ENCODE measurements at places on chromosomes 7 and 10.

GRCh38 chr7:145106001-145106400 lies 270.1 kb upstream of the TPK1 start:
- DNase-seq, result peak; percentile 5

- DNase-seq, result no peak
These were observed 50.9 kb upstream of the CDCA7L start for GRCh38 chr7:21996641-21997040.

DNA sequence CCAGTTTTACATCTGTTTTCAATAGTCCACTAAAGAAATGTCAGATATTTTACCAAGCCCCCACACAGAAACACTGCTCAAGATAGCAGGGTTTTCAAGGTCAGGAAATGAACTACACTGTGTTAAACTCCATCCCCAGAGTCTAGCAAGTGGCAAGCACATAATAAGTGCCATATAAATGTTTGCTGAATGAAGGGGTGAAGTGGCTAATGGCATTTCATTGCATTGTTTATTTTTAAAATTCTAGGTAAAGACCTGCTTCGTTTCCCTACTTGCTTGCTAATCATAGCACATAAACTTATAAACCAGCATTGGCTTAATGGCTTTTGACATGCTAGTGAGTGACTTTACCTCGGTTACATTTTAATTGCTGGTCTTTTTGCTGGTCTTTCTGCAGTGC lies 322.6 kb downstream of the GRID1 start:
- no peak for DNase-seq

DNA sequence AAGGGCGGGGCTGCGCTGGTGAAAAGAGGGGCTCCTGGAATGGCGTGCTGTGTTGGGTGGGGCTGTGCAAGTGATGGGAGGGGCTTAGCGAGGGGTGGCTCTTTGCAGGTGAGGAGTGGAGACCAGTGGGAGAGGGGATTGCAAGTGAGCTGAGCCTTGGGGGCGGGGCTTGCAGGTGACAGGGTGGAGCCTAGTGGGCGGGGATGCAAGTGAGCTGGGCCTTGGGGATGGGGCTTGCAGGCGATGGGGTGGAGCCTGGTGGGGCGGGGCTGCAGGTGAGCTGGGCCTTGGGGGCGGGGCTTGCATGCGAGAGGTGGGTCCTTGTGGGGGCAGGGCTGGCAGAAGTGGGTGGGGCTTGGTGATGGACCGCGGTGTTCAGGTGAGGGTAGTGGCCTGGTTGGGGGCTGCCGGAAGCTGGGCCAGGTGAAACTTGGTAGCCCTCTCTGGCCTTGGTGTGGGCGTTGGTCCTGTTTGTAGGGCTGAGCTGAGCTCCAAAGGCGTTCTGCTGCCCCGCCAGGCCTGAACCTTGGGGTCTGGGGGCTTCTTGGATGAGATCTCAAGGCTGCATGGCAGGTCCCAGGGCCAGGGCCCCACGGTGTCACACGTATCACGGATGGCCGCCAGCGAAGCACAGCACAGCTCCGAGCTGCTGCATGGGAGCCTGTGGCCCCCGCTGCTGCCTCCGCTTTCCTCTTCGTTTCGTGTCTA lies 743 bp upstream of the PITRM1 start:
- DNase-seq, result no peak

DNA sequence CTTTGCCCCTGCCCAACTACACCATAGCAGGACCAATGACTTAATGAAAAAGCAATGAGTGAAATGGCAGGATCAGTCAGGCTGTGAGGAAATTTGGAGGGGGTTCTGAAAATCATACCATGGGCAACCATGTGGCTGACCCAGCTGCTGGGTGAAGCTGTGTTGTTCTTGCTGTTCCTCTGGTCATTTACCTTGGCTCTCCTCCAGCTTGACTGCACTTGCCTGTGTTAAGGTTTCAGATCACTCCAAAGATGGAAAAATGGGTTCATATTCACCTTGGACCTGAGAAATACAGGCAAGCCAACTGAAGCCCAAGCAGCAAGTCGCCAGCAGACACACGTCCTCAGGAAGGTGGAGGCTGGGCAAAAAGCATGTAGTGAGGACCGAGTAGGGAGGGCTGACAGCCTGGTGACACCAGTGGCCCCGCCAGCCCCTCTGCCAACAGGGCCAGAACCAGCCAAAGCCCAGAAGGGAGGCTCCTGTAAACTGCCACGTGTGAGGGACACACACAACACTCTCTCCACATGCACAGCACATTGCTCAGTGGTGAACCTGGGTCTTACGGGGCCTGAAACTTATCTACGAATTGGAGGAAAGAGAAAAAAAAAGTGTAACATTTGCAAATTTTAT lies 40.1 kb downstream of the PARP12 start:
- DNase-seq, result no peak

DNA sequence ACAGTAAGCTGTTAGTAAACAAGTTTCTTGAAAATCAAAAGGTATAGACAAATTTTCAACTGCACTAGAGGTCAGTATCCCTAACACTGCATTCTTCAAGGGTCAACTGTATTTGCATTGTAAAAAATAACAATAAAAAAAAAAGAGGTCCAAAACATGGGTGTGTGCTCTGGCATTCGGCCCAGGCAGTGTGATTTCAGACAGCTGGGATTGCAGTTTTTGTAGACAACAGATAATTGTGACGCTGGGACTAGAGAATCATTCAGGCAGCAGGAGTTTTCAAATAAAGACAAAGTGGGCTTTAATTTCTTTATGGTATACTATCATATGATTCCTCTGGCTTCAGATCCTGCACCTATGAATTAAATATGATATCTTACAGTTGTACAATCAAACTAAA lies 543.2 kb upstream of the SEMA3D start:
- no peak for DNase-seq

DNA sequence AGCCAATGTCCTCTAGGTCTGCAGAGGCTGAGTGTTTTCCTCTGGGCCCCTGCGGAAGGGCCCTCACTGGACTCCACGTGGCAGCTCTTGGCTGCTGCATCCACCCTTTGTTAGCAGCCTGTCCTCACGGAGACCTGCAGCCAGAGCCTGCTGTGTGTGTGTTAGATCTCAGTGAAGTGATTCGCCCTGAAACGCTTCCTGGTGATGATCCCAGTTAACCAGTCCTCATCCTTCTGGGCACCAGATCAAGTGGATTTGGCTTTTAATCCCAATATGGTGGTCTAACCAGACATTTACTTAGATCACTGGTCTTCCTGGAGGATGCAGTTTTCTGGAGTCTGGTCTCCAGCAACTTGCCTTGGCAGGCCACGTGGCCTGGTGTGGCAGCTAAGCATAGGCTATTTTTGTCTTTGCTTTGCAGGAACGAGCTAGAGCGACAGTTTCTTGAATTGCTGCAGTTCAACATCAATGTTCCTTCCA lies 39.5 kb upstream of the GJD4 start:
- no peak for DNase-seq

DNA sequence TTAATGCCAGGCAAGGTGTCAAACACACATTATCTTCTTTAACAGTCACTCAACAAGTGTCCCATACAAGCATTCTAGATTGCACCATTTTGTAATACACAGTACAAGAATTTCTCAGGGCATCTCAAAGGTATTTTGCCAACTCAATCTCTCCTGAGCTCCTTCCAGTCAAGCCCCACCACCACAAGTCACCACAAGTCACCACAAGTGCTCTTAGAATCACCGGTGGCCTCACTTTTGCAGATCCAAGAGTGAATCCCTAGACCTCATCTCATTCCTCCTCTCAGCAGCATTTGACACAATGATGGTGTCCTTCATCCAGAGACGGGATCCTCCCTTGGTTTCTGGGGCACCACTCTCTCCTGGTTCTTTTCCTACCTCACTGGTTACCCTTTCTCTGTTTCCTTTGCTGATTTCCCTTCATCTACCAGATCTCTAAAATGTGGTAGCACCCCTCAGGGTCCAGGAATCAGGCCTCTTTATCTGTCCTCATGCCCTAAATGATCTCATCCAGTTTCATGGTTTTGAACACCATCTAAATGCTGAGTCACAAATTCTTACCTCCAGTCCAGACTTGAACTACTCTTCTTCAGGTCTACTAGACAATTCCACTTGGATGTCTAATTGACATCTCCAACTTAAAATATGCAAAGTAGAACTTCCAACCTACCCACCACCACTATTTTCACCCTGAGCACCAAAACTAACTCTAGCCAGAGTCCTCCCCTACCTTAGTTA lies 26.9 kb downstream of the VPS41 start:
- no peak for DNase-seq

DNA sequence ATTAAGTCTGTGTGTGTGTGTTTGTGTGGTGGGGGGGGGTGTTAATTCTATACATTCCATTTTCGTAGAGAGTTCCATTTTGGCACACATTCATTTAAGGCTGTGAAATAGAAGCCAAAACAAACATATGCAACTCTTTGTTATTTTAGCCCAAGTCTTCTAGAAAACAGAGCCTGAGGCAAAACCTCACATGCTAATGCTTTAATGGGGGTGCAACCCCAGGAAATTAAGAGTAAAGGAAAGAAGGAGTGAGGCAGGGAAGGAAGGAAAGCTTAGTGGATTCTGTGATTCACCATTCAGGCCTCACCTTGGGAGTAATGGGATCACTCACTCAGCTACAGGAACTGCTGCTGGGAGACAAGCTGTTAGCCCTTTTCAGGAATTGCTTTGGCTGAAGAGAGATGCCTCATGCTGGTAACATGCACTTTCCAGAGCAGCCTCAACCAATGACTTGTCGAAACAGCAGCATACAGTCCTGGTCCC lies 73.0 kb upstream of the CTTNBP2 start:
- no peak for DNase-seq

DNA sequence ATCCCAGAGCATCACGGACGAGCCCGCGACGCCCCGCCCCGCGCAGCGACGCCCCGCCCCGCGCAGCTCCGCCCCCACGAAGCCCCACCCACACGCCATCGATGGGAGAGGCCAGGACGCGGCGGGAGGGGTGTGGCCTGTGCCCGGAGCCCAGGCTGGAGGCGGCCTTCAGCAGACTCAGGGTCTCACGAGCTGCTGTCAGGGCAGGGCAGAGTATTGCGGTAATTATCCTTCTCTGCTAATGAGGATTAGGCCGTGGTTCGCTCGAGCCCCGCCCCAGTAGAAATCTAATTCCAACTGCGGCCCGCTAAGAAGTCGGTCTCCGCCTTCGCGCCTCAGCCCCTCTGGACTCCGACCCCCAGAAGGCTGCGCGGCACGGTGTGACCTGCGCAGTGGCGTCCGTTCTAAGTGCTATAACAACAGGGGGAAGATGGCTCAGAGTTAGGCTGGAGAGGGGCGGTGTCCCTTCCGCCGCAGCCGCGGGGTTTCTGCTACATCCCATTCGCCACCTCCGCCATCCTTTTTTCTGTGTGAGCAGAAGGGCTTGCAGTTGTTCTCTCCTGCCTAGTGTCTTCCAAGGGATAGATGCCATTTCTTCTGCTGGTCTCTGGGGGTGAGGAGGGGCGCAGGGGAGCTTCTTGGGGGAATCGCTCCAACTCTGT lies 337 bp upstream of the NT5C3A start:
- peak; percentile 89 for DNase-seq

GRCh38 chr7:3312583-3312982 lies 11.5 kb downstream of the SDK1 start:
- DNase-seq, result no peak

DNA sequence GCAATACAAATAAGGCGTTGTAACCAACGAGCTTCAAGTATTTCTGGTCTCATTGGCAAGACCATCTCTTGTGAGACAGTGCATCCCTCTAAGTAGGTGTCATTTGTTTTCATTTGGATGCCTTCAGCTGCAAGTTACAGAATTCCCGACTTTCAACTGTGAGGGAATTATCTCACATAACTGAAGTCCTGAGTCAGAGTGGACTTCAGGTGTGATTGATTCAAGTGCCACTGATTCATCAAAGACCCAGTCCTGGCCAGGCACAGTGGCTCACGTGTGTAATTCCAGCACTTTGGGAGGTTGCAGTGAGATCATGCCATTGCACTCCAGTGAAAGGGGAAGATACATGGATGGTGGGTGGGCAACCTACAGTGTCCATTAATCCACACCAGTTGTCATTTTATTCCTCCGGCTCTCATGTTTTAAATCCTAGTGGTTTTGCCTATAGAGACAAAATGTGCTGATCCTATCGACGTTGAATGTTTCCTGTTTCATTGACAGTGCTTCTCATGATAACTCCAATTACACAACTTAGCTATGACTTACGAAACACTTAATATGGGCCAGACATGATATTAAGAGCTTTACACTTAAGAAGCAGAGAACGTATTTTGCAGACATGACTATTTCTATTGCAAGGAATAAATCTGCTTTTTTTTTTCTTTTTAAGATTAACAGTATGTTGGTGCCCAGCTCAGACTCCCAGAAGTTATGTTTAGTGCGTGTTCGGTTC lies 268.0 kb downstream of the FRMD4A start:
- DNase-seq, result no peak

- no peak for DNase-seq
These were observed 96.1 kb downstream of the SH3PXD2A start for GRCh38 chr10:103759100-103759781.

DNA sequence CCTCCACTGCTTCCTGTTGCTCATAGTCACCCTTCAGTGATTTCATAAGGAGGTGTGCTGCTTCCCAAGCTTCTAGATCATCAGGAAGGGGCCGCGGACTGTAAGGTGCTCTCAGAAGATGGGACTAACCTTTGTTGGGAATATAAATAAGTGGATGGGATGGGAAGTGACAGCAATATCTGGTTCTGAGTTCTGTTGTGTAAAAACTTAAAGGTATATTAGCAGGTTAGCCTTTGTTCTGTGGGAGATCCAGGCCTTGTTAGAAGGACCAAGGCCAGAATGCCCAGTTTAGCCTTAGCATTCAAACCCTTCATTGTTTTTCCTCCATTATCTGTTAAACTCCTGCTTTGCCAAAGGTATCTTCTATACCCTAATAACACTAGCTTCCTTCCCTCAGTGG lies 12.4 kb downstream of the BUB3 start:
- no peak for DNase-seq

DNA sequence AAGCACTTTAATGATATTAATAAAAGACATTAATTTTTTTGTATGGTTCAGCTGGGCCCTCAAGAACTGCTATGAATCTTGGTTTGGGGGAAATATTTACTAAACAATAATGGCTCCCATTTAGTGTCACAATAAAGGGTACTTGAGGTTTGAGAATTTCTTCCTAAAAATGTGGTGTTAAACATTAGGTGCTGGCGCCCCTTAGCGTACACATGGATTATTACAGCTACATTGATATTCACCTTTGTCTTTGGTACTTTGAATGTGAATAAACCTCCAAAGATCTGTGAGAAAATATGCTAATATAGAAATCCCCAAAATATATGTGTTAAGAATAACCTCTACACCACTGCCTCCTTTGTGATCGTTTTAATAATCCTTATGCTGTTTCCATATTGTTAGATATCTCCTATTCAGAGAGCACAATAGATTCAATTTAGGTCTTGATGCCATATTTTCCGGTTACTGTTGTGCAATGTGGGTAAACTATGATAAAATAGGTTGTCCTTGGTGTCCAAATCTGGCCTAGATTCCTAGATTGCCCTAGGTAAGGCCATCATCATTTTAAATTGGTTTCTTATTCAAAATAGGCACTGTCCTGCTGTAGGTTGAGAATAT lies 161.8 kb upstream of the CACNA2D1 start:
- DNase-seq, result no peak

GRCh38 chr10:123039632-123039930 lies 30.8 kb downstream of the ACADSB start:
- no peak for DNase-seq
